SK-N-SH treated with all-trans-retinoic acid at 6 μM for 48 hours (cell line): ENCODE measurements at places on chromosomes 2 and 18.

GRCh38 chr2:235390108-235390815 is 103.6 kb upstream of the AGAP1 start:
- ATAC-seq = no peak

DNA sequence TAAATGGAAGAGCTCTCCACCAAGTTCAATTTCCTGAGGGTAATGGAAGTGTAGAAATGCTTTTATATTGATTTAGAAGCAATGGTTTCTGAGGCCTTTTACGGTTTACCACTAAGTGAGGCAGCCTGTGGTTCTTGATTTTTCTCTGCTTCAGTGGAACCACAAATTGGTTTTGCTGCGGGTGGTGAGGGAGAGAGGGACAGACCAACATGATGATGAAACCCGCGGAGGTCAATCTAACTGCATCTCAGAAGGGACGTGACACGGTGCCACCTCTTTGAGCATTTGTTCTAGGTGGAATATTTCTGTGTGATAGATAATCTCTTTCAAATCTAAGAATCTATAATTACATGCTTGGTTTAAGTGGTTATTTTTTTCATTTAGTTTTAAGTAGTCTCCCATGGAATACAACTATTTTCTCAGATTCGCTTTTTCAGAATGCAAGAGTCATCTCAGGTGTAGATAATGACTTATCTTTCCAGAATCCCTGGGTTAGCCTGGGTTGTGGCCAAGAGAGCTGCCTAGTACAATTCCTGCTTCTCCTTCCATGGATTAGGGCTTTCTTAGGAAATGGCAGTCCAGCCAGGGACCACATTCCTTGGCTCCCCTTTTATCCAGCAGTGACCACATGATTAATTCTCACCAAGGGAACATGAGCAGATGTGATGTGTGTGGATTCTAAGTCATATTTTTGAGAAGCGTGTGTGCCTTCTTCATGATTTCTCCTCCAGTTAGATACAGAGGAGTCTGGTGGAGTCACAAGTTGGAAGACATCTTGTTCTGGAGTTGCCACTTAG is 52.5 kb downstream of the KCNE4 start:
- ATAC-seq = no peak

DNA sequence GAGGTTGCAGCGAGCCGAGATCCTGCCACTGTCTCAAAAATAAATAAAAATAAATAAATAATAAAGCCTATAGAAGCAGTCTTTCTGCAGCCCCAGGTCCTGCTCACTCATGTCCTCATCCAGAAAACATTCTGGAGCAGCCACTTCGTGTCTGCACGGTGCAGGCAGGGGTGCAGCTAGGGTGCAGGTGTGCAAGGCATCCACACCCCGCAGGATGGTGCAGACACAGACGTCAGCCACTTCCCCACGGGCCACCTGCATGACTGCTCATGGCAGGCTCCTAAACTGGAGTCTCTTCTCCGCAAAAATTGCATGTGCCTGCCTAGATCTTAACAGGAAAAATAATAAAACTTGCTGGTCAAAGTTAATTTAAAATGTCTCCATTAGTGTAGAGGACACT is 80.2 kb upstream of the SNTG2 start:
- no peak for ATAC-seq

GRCh38 chr2:168935810-168936581 is 34.9 kb downstream of the G6PC2 start:
- no peak for ATAC-seq

GRCh38 chr2:7724336-7724735 is 807.1 kb downstream of the RNF144A start:
- ATAC-seq = no peak

DNA sequence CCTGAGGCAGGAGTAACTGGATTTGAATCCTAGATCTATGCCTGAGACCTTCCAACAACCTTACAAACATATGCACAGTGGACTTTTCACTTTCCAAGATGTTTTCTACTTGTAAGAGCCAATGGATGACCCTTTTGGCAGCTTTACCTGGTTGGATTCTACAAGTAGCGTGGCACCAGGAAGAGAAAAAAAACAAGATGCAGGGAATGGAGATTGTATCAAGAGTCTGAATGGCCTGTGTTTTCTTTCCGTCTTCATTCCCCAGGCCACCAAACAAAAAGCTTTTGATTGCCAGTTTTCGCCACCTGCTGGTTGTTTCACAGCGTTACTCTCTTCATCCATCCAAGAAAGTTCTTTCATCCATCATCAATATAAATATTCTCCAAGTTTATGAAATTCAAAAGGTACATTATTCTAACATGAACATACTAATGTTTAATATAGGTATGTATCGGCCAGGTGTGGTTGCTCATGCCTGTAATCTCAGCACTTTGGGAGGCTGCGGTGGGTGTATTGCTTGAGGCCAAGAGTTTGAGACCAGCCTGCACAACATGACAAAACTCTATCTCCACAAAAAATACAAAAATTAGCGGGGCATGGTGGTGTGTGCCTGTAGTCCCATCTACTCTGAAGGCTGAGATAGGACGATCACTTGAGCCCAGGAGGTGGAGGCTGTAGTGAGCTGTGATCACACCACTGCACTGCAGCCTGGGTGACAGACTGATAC is 3.5 kb upstream of the BCL2 start:
- peak; percentile 63 for ATAC-seq

DNA sequence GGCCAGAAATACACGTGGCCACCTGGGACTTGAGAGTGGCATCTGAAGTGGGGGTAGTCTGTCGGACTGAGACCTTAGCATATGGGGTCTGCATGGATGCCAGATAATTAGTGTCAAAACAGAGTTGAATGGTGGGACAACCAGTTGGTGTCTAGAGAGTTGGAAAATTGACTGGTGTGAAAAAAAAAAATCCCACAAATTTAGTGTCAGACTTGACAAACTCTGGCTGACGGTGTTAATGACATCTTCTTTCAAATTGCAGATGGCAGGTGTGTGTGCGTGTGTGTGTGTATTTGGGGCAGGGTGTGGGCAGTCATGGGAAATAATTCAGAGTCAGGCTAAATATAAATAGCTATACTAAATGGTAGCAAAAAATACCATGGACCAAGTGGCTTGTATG is 365.4 kb upstream of the RGPD4 start:
- no peak for ATAC-seq

GRCh38 chr2:226040344-226040900 is 640.9 kb downstream of the NYAP2 start:
- ATAC-seq = no peak

DNA sequence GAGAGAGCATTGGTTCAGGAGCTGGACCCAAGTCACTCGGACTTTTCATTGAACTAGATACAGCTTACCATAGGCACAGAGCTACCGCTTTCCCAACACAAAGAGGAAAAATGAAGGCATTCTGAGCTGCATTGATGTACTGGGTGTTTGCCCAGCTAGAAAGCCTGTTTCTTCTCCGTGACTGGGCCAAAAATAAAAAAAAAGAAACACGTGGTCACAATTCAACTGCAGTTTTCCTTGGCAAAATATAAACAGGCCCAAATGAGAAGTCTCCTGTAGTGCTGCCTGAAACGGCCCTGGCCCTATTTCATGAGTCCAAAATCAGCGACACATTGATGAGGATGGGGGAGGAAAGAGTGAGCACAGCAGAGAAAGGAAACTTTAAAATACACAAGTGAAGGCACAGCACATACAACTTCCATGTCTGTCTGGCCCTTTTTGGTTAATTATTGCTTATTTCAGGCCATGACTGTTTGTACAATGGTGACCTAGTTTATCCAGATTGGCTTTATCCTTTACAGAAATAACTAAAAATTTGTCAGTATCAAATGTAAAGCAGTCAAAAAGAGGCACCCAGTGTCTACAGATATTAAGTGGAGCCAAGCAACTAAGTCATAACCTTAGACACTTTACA is 179.7 kb downstream of the ICOS start:
- ATAC-seq = no peak

- no peak for ATAC-seq
Observed at GRCh38 chr18:61980355-61980754, 87.5 kb upstream of the RNF152 start.

DNA sequence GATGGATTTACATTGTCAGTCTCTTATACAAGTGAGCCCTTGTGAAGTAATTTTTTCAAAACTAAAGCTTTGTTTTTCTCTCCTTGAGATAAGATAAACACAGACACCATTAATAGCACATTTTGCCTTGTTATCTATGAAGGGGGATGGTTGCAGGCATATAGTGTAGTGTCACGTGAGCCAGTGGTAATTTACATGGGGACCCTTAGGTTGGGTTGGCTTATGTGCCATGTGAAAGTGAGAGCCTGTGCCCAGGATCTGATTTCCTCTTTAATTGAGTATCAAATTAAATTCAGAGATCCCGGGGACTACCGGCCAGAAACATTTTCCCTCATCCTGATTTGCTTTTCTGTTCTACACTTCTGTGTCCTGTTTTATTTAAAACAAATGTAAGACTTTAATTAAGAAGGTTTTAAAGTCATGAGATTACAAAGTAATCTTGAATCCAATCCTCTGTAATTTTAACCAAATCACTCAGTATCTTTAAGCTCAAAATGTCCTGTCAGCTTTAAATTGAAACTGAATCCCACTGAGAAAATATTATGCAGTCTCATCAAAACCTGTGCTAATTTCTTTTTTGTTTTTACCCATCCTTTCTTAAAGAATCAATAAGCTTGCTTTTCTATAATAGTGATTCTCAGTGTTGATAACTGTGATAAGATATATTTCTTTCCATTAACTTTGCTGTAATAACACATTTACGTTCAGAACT is 63.8 kb downstream of the PTPRM start:
- ATAC-seq = no peak

DNA sequence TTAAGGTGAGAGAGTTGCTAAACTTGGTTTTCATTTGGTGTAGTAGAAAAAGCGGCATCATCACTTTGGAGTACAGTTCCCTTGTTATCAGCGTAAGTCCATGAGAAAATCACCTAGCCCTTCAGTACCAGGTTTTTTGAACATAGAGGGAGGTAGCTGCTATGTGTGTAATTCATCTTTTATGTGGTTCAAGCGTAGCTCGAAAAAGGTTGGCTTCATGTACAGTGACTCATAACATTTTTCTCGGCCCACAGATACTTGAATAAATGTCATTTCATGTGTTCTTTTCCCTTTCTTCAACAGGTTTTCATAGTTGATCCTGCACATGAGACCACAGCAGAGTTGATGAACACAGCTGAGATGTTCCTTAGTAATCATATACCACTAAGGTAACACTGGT is 43.6 kb downstream of the UGGT1 start:
- ATAC-seq = no peak

DNA sequence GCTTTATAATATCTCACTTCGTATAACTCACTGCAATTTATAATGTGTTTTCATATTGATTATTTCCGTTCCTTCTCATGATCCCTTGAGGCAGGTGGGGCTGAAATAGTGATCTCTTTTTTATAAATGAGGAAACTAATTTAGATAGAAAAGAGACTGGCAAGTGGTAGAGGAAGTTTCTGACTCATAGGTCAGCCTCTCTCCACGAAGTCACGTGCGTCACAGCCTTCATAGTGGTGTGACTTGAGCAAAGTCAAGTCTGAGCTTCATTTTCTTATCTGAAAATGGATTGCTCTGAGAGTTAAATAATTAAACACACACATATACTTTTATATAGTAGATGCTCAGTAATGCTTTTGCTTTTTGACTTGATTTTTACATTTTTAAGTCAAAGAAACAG is 19.9 kb downstream of the ABCG5 start:
- 0 out of 3 replicates have a peak, but pooled peaks have one; percentile 26 for ATAC-seq

DNA sequence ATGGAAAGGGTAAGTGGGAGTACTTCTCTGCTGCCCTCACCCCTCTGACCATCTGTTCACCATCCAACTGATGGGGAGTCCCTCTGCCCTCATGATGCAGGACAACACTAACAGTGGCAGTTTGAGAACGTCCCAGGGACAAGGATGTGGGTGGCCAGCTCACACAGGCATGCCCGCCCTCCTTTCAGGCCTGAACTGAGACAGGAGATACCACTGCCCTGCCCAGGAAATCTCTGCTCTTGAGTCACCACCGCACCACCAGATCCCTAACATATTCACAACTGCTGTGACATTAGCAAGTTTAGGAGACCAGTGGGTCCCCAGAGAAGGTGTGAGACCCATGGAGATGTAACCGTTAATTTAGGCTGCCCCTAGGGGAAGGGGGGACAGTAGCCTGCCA is 66.2 kb downstream of the TRAPPC8 start:
- ATAC-seq = no peak

DNA sequence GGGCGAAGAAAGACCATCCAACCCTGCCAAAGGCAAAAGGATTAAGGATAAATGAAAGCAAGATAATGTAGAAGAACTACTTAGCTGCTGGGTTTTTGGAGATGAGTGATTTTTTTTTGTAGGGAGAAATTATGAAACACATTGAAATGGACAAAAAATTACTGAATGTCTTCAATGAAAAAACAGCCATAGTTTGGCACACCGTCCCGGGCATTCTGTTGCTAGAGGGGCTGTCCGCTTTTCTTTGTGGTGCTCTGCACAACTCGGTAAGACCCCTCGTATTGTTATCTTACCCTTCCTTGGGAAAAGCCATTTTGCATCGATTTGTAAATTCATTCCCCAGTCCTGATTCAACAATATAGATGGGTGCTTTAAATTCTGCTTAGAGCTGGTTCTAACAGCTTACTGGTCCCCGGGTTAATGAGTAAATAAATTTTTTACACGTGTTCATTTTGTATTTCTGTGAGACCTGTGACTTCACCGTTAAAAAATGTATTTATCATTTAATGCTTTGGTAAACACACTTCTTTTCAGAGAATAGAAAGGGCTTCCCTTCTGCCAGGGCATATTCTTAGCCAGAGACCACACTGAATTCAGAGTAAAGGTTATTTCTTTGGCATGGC is 912 bp upstream of the LAPTM4A start:
- ATAC-seq = peak; percentile 0; the same call in 1 of the 3 replicates

GRCh38 chr2:240988146-240988545 is 10.3 kb upstream of the SNED1 start:
- ATAC-seq = no peak

GRCh38 chr2:105977807-105978206 is 216.3 kb downstream of the UXS1 start:
- ATAC-seq = no peak

DNA sequence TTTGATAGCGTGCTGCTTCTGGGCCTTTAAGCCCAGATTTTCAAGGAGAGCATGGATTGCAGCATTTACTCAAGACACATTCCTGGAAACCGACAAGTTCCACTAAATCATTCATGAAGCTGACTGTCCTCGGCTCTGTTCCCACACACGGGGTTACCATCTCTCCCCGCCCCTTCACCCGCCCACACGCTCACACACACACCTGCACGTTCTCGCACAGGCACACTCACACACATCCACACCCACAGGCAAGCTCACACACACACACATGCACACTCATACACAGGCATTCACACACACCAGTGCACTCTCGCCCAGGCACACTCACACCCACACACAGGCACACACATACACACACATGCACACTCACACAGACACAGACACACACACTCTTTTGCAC is 150.0 kb upstream of the AGAP1 start:
- no peak for ATAC-seq

- no peak for ATAC-seq
Observed at GRCh38 chr2:240635998-240636547, 10.8 kb downstream of the GPR35 start.

- no peak for ATAC-seq
Observed at GRCh38 chr2:234773764-234774409, 177.9 kb upstream of the SH3BP4 start.

GRCh38 chr18:35348001-35348400 is 3.8 kb upstream of the ZNF24 start:
- no peak for ATAC-seq

- peak; percentile 85 for ATAC-seq
Observed at GRCh38 chr2:100924520-100925451, 77.3 kb upstream of the RPL31 start.

- no peak for ATAC-seq
Observed at GRCh38 chr2:36197181-36197971, 158.2 kb upstream of the CRIM1 start.

- ATAC-seq = no peak
Observed at GRCh38 chr2:233225230-233226068, 26.0 kb upstream of the ATG16L1 start.

- ATAC-seq = no peak
Observed at GRCh38 chr2:190515687-190516086, 18.8 kb downstream of the NEMP2 start.
